ENCODE measurements at places on chromosomes 1 and 21.

GRCh38 chr1:158014731-158015320, 21.4 kb downstream of the KIRREL1 start:
- H3K4me1 ChIP-seq = no peaks in the 10 kb centered on the region
- no peak overlapping the region for H3K4me3 ChIP-seq
- DNase-seq = no peak
- no peaks in the 10 kb centered on the region for H3K27me3 ChIP-seq
- no peak overlapping the region for H3K27ac ChIP-seq
- no peaks in the 10 kb centered on the region for H3K36me3 ChIP-seq

DNA sequence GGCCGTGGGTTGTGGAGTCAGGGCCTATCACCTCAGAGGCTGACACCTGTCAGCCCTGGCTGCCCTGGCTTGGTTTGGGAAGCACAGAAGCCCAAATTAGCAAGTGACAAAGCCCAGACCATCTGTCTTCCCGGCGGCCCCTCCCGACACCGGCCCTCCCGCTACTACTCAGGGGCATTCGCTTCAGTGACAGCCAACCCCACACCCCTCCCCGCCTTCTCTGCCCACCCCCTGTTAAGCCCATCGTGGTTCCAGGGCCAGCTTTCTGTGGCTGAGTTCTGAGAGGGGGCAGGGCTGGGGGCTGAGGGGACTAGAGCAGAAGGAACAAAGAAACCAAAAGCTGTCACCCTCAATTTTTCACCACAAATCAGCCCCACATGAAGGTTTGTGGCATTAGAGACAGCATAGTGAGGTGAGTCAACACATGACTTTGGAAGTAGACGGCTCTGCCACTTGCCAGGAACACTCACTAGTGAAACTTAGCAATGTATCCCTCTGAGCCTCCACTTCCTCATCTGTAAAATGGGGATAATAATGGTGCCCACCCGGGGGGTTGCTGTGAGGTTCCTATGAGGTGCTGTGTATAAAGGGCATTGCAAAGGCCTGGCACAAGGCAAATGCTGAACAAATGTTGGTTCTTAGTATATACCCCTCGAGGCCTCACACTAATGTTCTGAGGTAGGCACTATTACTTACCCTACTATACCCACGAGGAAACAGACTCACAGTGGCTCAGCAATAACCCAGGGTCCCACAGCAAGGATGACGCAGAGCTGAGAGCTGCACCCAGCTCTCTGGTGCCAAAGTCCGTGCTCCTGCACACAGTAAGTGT, 5.2 kb upstream of the TNNI1 start:
- no peak overlapping the region for H3K4me3 ChIP-seq
- no peak overlapping the region for H3K27ac ChIP-seq

- H3K36me3 ChIP-seq = no peaks in the 10 kb centered on the region
- H3K4me3 ChIP-seq = no peak overlapping the region
- no peak overlapping the region for H3K27ac ChIP-seq
- H3K27me3 ChIP-seq = peaks cover 15% of the 10 kb centered on the region
- peaks cover 27% of the 10 kb centered on the region for H3K4me1 ChIP-seq
Measured at GRCh38 chr1:152461544-152461943, 47.5 kb upstream of the CRNN start.

DNA sequence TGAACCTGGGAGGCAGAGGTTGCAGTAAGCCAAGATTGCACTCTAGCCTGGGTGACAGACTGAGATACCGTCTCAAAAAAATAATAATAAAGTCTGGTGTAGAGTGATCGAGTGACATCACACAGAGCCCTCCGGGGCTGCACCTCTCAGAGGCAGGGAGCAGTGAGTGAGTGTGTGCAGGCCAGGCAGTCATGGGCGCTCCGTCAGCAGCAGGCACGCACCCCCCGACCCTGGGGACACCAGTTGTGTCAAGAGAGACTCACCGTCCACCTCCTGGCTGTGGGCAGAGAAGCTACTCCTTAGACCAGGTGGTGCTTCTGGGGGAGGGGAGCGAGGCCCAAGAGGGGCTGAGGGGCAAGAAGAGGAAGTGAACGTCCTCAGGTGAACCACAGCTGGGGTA, 91.8 kb downstream of the SIK1 start:
- DNase-seq = no peak
- H3K4me1 ChIP-seq = no peaks in the 10 kb centered on the region
- no peaks in the 10 kb centered on the region for H3K36me3 ChIP-seq
- H3K4me3 ChIP-seq = no peak overlapping the region
- H3K27ac ChIP-seq = no peak overlapping the region

- no peak for DNase-seq
- H3K4me3 ChIP-seq = no peak overlapping the region
- no peaks in the 10 kb centered on the region for H3K27me3 ChIP-seq
- no peaks in the 10 kb centered on the region for H3K36me3 ChIP-seq
Measured at GRCh38 chr1:170929412-170929834, 5.9 kb upstream of the MROH9 start.

GRCh38 chr1:4203501-4203900, 303.4 kb upstream of the C1orf174 start:
- H3K27me3 ChIP-seq = no peaks in the 10 kb centered on the region
- H3K4me1 ChIP-seq = no peaks in the 10 kb centered on the region
- H3K36me3 ChIP-seq = no peaks in the 10 kb centered on the region
- no peak overlapping the region for H3K4me3 ChIP-seq

GRCh38 chr1:174931214-174931613, 68.5 kb upstream of the CACYBP start:
- H3K27me3 ChIP-seq = no peaks in the 10 kb centered on the region
- no peaks in the 10 kb centered on the region for H3K4me1 ChIP-seq
- H3K36me3 ChIP-seq = no peaks in the 10 kb centered on the region

All from activated T-helper 2 cell treated with anti-CD3 and anti-CD28 coated beads, Interferon-gamma antibody, Interleukin-2, Interleukin-4, amounts not matched to agents 10 μg/mL and 5 μg/mL and 100 μg/mL, durations not matched to agents 14 hours and 24 hours and 36 hours (primary cell).